ENCODE measurements at places on chromosomes 13 and 19.

GRCh38 chr19:42423462-42424344 lies 3.5 kb downstream of the LIPE start:
- DNase-seq = peak; percentile 96

GRCh38 chr13:68176475-68176874 lies 946.3 kb upstream of the PCDH9 start:
- DNase-seq = no peak

DNA sequence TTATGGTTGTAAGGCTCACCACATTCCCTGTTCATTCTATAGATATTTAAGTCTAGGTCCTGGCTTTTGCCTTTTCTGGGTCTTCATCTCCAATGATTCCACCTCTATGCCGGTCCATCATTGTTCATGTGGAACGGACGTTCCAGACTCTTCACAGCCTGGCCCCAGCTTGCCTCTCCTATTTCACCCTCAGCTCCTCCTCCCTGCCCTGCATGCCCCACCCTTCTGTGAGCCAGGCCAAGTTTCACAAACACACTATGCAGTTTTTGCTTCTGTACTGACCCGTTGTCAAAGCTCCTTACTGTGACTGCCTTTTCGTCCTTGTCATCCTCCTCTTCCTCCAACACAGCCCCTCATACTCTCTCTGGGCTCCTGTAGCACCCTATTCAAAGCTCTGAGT lies 31.3 kb downstream of the TEX26 start:
- no peak for DNase-seq

GRCh38 chr13:29507356-29507755 lies 88.1 kb downstream of the SLC7A1 start:
- DNase-seq = no peak

GRCh38 chr13:108760129-108760528 lies 130.7 kb downstream of the MYO16 start:
- DNase-seq = no peak

DNA sequence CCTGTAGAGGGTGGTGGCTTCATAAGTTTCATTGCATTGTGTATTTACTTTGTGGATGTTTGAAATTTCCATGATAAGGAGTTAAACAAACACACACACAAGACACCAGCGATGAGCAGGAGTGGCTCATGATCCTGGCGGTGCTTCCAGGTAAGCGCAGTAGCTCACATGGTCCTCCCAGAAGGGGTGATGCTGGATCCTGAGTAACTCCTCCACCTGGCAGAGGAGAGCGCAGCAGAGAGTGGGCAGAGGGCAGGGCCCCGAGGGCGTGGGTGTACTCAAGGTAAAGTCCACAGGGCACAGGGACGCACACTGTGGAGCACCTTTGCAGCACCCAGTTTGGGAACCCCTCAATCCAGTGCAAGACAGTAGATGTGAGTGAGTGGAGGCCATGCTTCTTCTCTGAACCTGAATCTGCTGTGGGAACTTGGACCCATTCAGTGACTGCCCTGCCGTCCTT lies 54.0 kb downstream of the RFX2 start:
- no peak for DNase-seq

GRCh38 chr13:100658363-100658762 lies 16.2 kb downstream of the TMTC4 start:
- no peak for DNase-seq

DNA sequence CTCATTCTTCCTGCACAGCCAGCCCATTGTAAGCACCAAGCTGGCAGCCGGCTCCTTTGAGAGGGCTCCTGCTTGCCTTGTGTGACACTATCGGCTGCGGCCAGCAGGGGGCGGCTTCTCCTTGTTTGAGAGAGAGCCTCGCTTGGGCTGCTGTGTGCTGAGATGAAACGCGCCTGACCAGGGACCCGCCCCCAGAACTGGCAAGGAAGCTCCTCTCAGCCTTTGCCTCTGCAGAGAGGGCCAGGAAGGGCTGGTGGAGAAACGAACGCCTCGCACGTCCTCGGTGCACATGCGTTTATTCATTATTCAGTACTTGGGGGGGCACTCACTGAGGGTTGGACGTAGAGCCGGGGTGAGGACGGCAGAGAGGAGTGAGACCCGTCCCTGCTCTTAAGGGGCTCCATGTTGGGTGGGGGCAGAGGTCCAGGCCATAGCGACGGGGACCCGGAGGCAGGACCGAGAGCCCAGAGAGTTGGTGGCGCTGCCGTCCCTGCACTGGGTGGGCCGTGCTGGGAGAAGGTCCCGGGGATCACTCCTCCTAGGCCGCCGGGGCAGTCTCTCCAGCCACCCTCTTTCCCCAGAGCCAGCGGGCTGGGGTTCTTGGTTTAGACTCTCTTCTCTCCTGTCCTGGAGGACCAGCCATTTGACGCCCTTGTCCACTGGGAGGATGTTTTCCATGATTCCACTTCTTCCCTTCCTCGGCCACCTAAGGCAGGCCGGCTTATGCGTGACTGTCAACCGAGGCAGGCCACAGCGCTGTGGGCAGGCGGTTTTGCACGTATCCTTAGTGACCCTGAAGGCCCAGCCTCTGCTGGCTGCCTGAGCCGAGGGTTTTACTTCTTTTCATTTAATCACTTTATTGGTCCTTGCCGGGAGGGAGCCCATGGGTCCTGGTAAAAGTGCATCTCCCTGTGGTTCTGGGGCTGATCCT lies 174.5 kb downstream of the KATNAL1 start:
- peak; percentile 98 for DNase-seq

DNA sequence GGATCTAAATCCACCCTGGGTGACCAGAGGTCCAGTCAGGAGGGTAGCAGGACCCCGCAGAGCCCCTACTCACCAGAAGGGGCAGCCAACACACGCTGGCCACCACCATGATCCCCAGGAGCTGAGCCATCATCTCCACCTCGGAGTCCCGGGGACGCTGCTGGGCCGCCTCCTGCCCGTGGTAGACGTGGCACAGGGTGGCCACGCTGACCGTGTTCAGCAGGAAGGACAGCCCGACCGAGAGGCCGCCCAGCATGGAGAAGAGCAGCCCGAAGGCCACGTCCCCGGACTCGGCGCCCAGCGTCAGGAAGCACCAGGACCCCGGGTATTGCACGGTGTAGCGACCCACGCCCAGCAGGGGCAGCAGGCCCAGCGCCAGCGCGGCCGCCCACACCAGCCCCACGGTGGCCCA lies 6.9 kb downstream of the TBXA2R start:
- no peak for DNase-seq

GRCh38 chr19:10283301-10284064 lies 3.3 kb upstream of the ICAM4 start:
- no peak for DNase-seq

GRCh38 chr13:50082426-50083281 lies 67.4 kb downstream of the KCNRG start:
- DNase-seq = peak; percentile 87

GRCh38 chr13:24038405-24038804 lies 122.1 kb upstream of the SPATA13 start:
- no peak for DNase-seq

GRCh38 chr13:62280590-62280989 lies 864.9 kb upstream of the PCDH20 start:
- no peak for DNase-seq

DNA sequence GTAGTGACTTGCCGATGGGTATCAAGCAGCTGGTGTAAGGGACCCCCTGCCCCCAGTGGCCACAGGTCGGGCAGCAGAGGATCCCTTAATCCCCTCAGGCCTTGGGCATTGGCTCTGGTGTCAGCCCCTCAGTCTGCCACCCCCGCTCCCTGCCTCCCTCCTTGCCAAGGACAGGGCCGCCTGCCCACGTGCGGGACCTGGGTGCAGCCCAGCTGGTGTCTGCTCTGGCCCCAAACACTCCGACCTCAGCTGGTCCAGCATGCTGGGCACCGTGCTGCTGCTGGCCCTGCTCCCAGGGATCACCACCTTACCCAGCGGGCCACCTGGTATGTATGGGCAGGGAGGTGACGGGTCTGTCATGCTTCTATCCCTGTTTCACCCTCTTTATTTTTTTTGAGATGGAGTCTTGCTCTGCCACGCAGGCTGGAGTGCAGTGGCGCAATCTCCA lies at the start of gene TGFBR3L:
Gene TGFBR3L, plus strand, starts transcription at position 233 of the 448 bp plus-strand sequence.
- no peak for DNase-seq

DNA sequence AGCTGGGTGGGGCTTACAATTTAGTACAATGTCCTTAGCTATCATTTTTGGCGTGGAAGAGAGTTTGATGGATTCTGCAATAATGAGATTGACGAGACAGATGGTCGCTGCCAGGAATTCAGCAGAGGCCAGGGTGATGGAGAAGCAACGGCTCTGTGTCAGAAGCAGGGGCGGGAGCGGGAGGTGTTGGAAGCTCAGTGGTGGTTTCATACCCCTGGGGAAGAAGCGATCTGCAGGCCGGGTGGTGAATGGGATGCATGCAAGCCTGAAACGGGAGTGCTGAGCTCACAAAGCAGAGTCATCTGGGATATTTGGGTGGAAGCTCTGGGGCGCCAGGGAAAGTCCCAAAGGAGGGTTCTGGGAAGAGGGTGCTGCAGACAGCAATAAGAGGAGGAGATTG lies 370.8 kb downstream of the ZNF536 start:
- no peak for DNase-seq

DNA sequence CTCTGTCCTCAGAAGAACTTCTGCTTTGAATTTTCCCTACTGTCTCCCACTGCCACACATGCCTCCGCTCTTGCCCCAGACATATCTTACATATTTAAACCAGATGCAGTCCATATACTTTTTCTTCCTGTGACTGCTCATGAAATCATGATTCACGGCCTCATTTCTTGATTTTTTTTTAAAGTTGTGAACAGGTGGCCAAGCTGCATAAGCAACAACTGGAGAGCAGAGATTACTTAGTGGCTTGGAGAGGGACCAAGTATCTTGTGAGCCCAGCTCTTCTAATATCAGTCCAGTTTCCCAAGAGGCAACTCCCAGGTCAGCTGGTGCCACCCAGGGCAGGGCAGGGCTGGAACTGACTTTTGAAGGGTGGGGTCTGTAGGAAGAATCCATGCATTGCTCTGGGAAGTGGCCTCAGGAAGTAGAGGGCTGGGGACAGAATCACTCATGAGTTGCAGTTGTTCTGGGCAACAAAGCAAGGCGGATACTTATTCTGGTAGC lies 152.4 kb downstream of the LMO7 start:
- no peak for DNase-seq

DNA sequence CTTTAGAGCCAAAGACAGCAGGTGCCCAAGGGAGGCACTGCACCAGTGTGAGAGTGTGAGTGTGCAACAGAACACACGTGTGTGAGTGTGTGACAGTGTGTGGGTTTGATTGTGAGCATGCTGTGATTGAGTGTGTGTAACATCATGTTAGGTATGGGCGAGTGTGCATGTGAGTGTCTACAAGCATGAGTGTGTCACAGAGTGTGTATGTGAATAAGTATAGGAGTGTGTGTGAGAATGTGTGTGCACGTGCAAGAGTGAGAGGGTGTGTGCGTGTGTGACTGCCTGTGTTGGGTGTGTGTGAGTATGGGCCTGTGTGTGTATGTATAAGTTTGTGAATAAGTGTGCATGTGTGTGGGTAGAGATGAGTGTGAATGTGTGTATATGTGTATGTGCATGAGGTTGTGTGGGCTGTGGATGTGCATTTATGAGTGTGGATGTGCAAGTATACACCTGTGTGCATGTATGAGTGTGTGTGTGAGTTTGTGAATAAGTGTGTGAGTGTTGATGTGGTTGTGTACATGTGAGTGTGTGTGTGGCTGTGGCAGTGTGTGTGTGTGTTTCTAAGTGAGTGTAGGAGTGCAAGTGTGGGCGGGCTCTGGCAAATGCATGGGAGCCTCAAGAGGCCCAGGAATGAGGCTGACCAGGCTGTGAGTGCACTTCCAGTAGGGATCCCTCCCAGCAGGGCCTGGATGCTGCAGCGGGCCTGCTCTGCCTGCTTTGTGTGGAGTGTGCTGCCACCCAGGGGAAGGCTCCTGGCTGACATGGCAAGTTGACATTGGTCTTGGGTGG lies 198.4 kb downstream of the COL4A1 start:
- DNase-seq = peak; percentile 9

- DNase-seq = no peak
Observed at GRCh38 chr19:788983-789700, 8.1 kb upstream of the PTBP1 start.

DNA sequence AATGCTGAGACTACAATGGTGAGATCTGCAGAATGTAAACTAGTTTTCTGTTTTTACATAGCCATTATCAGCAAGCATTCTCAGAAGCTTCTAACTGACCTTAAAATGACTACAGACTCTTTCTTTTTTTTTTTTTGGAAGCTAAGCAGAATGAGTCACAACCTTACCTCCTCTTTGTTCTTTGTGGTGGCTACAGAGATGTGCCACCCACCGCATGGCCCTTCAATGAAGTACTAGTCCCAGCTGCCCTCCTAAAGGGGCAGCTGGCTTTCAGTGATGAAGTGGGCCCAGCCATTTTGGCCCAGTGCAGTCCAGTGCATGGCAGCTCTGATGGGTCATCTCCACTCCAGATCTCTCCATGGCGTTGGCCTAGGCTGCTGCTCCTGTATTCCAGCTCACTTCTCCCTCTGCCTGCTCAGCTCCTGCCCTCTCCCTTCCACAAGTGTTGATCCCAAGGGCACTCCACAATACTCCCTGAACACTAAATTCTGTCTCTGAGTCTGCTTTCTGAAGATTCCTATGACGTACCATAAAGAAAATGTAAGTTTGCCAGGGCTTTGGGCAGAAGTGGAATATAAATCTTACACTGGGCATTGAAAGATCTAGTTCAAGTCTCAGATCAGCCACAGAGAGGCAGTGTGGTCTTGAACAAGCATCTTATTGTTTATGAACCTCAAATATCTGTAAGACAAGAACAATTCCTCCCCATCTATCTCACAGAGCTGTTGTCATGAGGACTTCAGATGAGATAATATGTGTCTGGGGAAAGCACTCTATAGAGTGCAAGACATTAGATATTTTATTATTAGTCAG lies 85.6 kb downstream of the RXFP2 start:
- no peak for DNase-seq

- no peak for DNase-seq
Observed at GRCh38 chr13:77343841-77344240, 16.9 kb upstream of the MYCBP2 start.

- peak; percentile 62 for DNase-seq
Observed at GRCh38 chr19:5585461-5586299, 17.9 kb upstream of the TINCR start.
